ENCODE measurements at places on chromosomes 7 and 10.
A peak's percentile ranks its signal among the peaks of the same experiment; 100 is the strongest.

GRCh38 chr7:12771378-12771877 is 84.0 kb downstream of the ARL4A start:
- DNase-seq: peak; percentile 70

GRCh38 chr10:63666836-63667383 is 145.7 kb downstream of the REEP3 start:
- DNase-seq: peak; percentile 97

- DNase-seq: no peak
These were observed 503.8 kb upstream of the CELF2 start for GRCh38 chr10:10513898-10514297.

- DNase-seq: no peak
These were observed 184.5 kb upstream of the PRSS58 start for GRCh38 chr7:142442396-142442795.

DNA sequence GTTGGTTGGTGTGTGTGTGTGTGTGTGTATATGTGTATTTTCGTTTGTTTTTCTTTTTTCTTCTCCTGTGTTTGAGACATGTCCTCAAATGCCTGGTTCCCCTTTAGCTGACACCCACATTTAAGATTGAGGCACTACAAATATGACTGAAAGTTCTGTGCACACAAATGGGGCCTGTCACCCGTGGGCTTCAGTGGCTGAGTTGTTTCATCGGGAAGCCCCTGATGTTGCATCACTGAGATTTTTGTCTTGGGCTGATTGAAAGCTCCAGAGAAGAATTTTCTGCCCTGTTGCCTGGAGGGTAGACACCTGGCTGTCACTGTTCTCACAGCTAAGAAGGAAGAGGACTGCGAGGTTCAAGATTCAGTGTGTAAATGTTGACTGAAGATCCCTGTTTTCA is 283.8 kb upstream of the C7orf33 start:
- no peak for DNase-seq

DNA sequence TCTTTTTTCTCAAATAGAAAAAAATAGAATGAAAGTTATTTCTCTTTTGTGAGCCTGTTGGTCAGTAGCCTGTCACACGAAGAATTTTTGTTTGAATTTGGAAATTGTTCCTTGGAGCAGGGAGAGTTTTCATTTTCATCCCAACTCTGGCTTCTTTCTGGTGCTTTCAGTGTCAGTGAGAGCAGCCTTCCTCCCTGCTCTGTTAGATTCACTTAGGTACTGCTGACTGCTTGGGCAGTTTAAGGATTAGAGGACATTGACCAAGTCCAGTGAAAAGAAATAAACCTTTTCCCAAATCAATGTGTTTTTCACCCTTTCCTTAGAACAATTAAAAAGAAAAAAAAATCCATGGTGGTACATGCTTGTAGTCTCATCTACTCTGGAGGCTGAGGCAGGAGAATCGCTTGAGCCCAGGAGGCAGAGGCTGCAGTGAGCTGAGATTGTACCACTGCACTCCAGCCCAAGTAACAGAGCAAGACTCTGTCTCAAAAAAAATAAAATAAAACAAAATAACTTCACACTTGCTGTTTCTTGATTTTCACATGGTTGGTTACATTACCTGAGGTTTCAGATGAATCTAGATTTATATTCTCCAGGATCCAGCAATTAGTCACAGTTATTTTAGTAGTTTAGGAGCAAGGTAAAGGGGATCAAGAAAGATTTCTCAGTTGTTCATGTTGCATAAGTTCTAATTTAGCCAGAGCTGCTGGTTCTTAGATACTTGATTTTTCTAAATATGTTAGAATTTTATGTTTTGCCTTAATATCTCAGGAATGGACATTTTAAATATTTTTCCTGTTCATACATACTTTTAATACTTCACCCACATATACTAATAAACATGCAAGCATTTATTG is 63.1 kb downstream of the ZNRF2 start:
- no peak for DNase-seq

DNA sequence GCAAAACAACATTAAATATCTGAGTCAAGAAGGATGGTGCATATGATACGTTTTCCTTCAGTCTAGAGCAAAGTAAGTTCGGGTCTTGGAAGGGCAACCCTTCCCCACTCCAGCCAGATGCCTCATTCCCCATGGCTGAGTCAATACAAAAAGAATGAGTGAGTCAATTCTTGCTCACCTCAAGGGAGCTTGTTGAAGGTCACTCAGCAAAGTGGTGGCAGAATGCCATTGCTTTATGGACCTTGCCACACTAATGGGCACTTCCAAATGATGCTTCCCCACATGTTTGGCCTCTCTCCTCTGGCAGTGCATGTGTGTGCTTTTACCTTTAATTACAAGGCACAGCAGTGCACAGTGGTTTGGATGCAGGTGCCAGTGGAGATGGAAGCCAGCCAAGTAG is 296.5 kb downstream of the SORCS3 start:
- DNase-seq: peak; percentile 92

DNA sequence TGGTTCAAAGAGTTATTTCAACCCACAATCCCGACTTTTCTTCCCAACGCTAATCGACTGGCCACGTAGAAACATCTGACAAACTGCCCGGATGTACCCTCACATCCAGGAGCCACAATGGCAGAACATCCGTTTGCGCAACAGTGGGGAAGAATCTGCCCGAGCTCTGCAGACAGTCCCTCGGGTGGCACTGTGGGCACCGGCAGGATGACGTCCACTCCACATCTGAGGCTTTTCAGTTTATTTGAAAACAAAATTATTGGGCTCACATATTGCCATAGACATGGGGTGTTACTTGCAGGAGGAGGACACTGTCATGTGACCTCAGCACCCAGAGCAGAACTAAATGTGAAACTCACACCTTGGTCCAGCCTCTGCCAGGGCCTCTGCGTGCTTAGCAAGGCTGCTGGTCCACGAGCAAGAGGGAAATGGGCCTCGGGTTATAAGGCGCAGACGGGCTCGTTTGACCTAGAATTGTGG is 84.1 kb downstream of the MKI67 start:
- no peak for DNase-seq
